ENCODE measurements at places on chromosomes 1 and 21.

- DNase-seq = no peak
Observed at GRCh38 chr1:97143236-97143882, 421.8 kb downstream of the PTBP2 start.

DNA sequence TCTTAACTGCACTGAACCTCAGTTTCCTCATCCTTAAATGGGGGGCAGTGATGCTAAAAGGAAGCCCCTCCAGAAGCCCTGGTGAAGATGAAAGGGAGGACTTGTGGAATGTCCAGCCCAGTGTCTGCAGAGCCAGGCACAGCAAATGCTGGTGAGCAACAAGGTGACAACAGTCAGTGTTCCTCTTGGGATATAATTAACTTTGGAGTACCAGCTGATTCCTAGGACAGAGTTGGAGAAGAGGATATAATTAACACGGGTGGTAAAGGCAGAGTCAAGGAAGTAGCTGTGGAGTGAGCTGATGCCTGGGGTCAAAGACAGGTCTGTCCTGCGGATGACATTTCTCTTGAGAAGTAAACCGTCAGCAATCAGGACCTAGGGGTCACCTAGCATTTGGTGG, 60.7 kb upstream of the MRPS6 start:
- DNase-seq = no peak

GRCh38 chr1:180271272-180272255, 41.5 kb downstream of the LHX4 start:
- no peak for DNase-seq

GRCh38 chr1:171426645-171427044, 58.7 kb upstream of the PRRC2C start:
- no peak for DNase-seq

GRCh38 chr21:39153842-39154241, 29.4 kb downstream of the PSMG1 start:
- no peak for DNase-seq

All from activated CD4-positive, CD25-positive, alpha-beta regulatory T cell (primary cell).